ENCODE measurements at places on chromosomes 6 and 20.

- no peak for ATAC-seq
These were observed 230.5 kb downstream of the ERMARD start for GRCh38 chr6:169981969-169982368.

DNA sequence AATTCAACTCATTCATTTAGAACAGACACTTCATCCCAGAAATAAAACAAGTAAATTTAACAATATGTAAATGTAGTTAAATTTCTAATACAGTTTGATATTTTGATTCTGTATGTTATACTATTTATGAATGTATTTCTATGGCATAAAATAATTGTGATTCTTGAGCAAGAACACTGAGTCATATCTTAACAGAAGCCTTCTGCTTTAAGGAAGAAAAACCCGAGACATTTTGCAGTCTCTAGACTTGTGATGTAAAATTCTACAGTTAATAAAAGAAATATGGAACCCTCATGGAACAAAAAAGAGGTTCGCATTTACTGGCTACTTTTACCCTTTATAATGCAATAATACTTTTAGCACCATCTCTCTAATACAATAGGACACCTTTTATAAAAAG is 47.9 kb upstream of the SCML4 start:
- ATAC-seq: no peak

DNA sequence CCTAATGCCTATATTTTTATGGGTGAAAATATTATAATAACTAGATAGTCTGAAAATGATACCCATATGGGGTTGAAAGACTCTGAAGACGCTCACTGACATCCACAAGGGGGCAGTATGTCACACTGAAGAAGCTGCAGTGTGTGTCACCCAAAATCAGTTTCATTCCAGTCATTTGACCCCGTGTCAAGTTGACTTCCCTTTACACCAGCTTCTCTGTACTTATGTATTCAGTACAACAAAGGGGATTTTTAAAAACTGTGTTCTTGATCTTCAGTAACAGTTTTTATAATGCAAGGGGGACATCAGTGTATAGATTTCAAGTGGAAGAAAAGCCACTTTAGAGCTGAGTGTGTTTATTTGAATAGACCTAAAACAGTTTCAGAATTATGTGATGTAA is 19.3 kb downstream of the FAXC start:
- ATAC-seq: peak; percentile 82

DNA sequence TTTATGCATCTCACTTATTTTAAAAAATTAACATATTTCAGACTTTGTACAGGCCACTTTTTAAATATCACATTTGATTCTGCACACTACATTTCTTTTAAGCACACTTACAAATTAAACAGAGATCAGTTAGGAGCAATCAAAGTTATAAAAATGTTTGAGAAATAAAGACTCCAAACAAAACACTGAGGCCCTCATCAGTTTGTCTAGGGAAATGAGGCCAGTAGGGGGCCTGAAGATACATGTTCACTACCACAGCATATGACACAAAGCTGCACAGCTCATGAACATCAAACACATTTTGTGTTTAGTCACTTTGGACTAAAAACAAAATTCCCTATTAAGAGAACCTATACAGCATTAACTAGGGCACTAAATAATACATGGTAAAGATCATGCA is 180.5 kb downstream of the PDE7B start:
- peak; percentile 31 for ATAC-seq

- ATAC-seq: peak; percentile 98
These were observed 78.8 kb upstream of the HMGN3 start for GRCh38 chr6:79313254-79313653.

DNA sequence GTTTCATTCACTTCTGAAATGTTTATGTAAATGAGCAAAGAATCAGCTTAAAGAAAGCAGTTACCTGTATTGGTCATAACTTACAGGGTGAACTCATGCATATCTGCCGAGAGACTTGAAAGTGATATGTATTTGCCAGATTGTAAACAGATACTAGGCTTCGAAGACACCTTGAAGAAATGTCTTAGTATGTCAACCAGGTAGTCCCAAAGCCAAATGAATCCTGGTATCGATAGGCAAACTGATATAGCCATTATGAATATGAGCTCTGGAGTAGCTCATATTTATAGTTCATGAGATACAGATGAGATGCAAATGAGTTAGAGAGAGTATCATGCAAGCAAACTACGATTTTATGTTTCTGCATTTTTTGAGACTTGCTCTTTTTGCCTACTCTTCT is 55.8 kb downstream of the RNF182 start:
- no peak for ATAC-seq

GRCh38 chr6:38114976-38115625 is 295.6 kb downstream of the ZFAND3 start:
- peak; percentile 15 for ATAC-seq

GRCh38 chr6:51024126-51024525 is 205.5 kb downstream of the TFAP2B start:
- ATAC-seq: no peak

- no peak for ATAC-seq
These were observed 26.1 kb downstream of the ANGPT4 start for GRCh38 chr20:889932-890463.

DNA sequence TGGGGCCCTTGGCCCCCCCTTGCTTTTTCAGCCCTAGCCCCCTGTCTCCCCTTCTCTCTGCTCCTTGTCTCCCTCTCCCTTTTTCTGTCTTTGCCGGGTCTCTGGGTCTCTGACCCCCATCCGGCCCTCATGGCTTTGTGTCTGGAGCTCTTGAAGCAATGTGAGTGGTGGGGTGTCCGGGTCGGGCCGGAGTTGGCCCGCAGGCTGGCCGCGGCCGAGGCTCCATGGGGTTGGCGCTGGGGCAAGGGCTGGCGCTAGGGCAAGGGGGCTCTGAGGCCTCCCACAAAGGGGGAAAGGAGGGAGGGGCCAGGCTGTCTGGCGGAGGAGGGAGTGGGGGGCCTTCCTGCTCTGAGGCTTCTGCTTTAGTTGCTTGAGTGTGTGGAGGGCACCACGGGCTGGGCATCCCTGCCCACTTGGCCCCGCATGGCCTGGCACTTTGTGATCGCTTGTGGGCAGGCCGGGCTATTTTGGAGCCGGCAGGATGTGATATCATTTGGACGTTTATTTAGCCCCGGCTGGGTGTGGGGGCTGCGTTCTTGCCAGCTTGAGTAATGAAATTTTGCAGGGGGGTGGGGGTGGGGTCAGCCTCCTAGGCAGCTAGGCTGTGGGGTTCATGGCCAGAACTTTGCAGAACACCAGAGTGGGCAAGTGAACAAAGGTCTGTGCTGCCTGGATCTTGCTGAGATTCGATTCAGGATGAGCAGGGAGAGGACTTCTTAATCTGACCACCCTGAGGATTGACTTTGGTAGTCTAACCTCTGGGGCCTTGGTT is 78.7 kb upstream of the MYL9 start:
- ATAC-seq: no peak

DNA sequence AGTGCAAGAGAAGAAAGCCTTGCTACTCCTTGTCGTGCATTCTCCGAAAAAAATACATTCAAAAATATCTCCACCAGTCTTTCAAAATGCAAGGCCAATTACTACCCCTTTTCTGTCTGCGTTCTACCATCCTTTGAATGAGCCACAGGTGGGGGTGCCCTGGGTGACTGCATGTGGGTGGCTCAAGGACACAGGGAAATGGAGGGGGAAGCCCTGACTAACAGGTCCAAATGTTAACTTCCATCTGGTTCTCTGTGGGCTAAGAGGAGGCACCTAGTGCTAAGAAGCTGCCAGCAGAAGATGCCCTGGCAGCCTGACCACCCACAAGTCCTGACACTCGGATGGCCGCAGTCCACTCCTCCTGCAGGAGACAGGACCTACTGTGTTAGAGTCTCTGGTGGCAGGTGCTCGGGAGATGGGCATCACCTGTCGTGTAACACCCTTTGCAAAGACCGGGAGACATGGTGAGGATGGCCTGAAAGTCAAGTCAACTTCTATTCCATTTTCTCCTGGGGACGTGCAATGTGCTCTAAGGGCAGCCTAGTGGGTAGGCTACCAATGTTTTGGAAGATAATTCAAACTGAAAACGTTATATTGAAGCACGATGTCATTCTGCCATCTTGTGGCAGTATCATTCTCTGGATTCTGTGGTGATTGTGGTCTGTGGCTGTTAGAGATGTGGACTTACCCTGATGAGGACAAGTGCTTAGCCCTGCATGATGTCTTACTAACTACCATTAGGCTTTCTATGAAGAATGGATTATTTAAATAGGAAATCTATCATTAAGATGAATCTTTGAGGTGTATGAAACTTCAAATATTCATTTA is 27.4 kb upstream of the IGF2R start:
- ATAC-seq: peak; percentile 53

GRCh38 chr6:51570168-51570921 is 517.1 kb downstream of the PKHD1 start:
- peak; percentile 46 for ATAC-seq

GRCh38 chr20:8568075-8568474 is 436.0 kb downstream of the PLCB1 start:
- ATAC-seq: no peak

DNA sequence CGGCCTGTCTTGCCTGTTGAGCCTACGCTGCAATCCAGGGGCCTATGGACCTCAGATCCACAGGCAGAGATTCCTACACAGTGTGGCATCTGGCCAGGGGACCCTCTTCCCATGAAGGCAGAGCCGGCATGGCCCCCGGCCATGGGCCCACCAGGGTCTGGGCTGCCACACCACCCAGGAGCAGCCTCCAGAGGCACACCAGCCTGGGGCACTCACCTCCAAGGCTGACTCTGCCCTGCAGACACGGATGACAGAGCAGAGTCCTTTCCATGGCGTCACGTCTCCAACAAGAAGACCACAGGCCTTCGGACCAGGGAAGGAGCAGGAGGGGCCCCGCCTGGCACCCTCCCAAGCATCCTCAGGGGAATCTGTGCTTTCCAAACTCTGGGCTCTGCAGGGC is 3.5 kb upstream of the HRH3 start:
- no peak for ATAC-seq

DNA sequence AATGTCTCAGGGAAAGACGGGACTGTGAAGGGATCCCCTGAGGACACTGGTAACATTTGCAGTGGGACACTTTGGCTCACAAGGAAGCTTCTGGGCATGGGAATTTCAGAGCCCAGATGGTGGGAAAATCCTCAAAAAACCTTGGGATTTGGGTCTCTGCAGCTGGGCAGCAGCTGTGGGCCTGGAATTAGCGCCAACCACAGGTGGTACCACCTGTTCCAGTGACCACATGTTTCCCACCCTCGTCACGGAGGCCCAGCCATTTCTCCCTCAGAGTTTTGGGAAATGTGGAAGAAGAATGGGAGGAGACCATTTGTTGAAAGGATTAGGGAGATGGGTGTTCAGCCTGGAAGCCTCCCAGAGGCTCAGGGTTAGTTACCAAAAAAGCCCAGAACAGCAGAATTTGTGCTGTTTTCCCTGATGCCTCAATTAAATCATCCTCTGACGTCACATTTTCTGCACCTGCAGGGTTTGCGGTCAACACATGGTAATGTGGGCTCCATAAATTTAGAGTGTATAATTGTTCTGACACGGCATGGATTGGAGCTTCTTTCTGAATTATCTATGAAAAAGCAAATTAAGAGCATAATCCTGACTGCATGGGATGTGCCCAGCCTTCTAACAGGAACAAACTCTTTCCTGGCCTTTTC is 34.4 kb downstream of the EDN3 start:
- no peak for ATAC-seq

GRCh38 chr6:7165890-7166267 is 58.1 kb downstream of the RREB1 start:
- ATAC-seq: no peak

GRCh38 chr6:26116267-26116666 is 29.0 kb downstream of the HFE start:
- no peak for ATAC-seq

DNA sequence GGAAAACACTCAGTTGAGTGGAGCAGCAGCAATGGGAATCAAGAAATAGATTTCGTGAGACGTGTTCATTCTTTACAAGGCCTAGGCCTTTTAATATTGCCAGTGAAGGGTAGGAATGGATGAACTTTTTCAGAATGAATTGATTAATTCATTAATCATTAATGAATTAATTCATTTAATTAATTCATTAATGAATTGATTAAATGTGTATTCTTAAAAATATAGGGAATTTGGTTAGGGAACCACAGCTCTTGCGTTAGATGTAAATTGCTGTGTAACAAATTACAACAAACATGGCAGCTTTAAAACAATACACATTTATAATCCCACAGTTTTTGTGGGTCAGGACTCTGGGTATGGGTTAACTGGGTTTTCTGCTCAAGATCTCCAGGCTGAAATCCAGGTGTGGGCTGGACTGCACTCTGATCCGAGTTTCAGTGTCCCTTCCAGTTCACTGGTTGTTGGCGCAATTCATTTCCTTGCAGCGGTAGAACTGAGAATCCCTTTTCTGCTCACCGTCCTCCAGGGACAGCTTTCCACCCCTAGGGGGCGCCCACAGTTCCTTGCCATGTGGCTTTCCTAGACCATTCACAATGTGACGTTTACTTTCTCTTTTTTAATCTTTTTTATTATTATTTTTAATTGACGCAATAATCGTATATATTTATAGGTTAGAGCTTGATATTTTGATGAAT is 32.8 kb upstream of the BCAS1 start:
- ATAC-seq: peak; percentile 48

GRCh38 chr20:11012975-11013374 is 339.2 kb upstream of the JAG1 start:
- no peak for ATAC-seq

- peak; percentile 30 for ATAC-seq
These were observed 1.2 kb upstream of the PNPLA1 start for GRCh38 chr6:36268478-36269275.

DNA sequence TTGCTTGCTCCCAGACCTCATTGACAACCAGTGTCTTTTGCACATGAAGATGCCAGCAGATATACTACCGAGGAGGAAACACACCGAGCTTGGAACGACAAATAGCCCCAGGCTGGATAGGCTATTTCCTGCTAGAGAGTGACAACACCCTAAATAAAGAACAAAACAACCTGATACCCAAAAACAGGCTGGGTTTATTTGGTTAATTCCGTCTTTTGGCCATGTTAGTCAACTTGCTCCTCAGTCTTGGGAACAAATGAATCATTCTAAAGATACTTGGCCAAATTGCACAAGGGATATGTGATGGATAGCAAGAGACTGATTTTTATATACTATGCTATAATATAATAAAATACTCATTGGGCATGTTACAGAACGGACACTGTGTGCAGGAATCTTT is 11.5 kb upstream of the MUC22 start:
- peak; percentile 67 for ATAC-seq

GRCh38 chr20:61274326-61274725 is 22.3 kb downstream of the CDH4 start:
- no peak for ATAC-seq

GRCh38 chr20:48619126-48620101 is 208.4 kb downstream of the PREX1 start:
- no peak for ATAC-seq

Measured in esophagus mucosa (tissue), 1 donor.